ENCODE measurements at places on chromosomes 1 and 21.

GRCh38 chr1:5481889-5482288 is 510.3 kb downstream of the NPHP4 start:
- DNase-seq, result no peak

- no peak for DNase-seq
These were observed 119.7 kb downstream of the PRDM2 start for GRCh38 chr1:13819642-13820041.

GRCh38 chr1:26696654-26697430 is 1.0 kb downstream of the ARID1A start:
- peak; percentile 26 for DNase-seq

GRCh38 chr1:89489047-89489729 is 35.4 kb upstream of the LRRC8B start:
- DNase-seq, result peak; percentile 65

GRCh38 chr21:38221594-38221993 is 35.2 kb upstream of the KCNJ15 start:
- DNase-seq, result no peak

- DNase-seq, result no peak
These were observed 3.7 kb downstream of the OPRD1 start for GRCh38 chr1:28815533-28816185.

DNA sequence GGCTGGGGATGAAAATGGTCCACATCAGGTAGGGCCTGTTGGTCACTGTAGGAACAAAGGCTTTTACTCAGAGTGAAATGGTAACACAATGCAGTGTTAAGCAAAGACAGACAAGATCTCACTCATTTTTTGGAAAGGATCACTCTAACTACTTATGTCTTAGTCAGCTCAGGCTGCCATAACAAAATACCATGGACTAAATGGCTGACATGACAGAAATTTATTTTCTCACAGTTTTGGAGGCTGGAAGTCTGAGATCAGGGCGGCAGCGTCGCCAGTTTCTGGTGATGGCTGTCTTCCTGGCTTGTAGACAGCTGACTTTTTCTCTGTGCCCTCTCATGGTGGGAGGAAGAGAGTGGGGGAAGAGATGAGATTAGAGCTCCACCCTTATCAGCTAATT is 10.2 kb upstream of the MAGI3 start:
- no peak for DNase-seq

DNA sequence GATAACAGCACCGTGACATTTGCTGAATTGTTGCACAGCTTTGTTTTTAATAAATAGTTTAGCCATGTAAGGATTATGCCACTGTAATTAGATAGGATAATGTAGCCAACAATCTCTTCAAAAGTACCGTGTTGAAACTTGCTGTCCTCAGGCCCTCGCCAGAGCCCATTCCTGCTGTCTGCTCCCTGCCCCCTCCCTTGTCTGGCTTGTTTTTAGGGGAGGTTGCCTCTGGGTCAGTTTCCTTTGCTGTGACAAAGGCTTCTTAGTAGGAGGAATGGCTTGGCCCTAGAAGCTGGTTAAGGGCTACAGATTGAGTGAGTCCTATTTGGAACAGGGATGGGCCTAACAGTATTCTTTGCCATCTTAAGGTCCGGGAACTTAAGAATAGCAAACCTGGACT is 107.9 kb downstream of the LMO4 start:
- no peak for DNase-seq

- no peak for DNase-seq
These were observed 2.1 kb downstream of the SIPA1L2 start for GRCh38 chr1:232627645-232628334.

DNA sequence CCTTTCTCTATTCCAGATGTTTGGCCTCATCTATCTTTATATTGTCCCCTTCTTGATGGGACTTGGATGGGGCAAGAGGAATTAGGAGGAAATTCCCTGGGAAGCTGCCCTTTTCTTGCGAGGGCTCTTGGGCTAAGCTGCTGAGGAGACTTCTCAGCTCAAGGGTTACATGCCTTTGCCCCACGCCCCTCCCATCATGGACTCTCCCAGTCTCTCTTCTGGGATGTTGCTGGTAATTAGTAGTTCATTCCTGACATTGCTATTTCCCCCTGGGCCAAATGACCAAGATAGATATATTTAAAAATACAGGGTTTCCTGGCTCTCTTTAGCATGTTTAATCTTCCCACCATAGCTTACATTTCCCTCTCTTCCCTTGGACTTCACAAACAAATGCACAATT is 90.6 kb upstream of the RALGPS2 start:
- no peak for DNase-seq

GRCh38 chr1:154358519-154358918 is 33.2 kb downstream of the ATP8B2 start:
- DNase-seq, result no peak

- DNase-seq, result no peak
These were observed 265.9 kb downstream of the PRDM2 start for GRCh38 chr1:13965770-13966398.

GRCh38 chr1:29330856-29331255 is 94.5 kb downstream of the PTPRU start:
- DNase-seq, result no peak

DNA sequence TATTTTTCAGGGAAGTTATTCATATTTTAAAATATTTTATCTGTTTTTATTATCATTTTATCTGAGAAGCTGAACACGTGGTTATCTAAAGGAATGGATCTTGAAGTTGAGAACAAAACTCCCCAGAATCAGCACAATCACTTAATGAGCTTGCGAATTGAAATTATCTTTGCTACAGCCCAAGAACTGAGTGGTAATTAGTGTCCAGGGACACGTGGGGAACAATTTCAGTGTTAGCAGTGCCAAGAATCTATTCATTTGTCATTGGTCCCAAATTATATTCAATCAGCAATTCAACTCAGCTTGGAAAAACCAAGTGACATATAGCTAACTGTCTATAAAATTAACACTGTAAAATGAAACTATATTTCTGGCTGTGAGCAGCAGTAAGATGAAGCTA is 197.6 kb upstream of the UBE2U start:
- no peak for DNase-seq

Data from GDM1 (cell line).